Eye (tissue), 1 donor: ENCODE measurements at places on chromosomes 12 and 14.

DNA sequence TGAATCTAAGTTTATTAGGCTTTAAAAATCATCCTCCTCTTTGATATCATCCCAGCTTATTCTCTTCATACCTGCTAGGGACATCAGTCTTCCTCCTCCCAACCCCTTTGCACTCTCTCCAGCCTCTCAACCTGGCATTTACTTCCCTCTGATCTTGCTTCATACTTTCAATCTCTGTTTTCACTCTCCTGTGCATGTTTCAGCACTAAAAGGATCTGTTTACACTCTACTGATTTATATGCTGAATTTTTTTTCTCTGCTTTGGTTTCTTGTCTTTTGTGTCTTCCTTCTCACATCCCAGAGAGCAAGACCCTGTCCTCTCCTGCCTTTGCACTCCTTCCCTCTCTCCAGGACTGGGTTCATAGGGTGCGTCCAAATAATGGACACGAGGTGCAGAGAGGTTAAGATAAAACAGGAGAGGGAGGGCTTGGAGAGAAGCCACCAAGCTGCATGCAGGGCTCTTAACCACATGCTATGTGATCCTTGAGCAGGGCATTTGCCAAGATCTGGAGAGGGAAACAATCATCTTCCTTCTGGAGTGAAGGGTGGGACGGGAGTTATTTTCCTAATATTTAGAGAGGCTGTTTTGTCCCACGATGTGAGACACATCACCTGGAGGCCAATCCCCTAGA, 3.0 kb upstream of the CISTR start:
- peak; percentile 61 for DNase-seq

- DNase-seq, result no peak
Measured at GRCh38 chr12:103824290-103824689, 16.7 kb downstream of the NT5DC3 start.

DNA sequence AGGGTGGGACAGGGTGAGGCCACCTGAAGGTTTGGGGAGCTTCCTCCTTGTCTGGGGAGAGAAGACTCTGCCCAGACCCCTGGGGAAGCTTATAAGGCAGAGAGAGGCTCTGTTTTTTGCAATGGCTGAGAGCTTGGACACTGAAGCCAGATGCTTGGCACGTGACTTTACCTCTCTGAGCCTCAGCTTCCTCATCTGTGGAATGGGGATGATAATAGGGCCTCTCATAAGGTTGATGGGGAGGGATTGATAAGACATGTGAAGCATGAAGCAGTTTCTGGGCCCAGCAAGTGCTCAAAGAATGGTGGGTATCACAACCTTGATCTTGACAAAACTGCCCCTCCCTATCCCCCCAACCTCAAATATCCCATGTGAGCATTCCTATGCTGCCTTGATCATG, 195.4 kb upstream of the LHX5 start:
- DNase-seq, result no peak

DNA sequence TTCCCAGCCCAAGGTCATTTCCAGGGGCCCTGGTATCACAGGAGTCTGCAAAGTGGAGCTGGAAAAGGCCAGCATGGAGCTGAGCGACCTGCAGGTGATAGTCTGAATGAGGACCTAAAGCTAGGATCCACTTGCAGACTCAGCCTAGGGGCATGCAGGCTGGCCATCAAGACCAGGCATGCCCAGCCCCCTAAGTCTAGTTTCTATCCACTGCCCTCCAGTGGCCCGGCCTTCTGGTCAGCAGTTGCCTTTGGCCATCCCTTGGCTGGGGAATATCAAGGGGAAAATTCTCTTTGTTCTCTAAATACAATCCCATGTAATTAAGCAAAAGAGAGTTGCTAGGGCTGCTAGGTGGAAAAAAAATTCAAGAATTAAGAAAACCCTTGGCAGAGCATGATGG, 96.3 kb upstream of the LHX5 start:
- no peak for DNase-seq
